GM12865 (cell line): ENCODE measurements at places on chromosomes 11 and 22.
A peak's percentile ranks its signal among the peaks of the same experiment; 100 is the strongest.

GRCh38 chr11:107329164-107329563 lies 128.5 kb downstream of the CWF19L2 start:
- DNase-seq: no peak

- peak; percentile 81 for DNase-seq
These were observed 9.7 kb upstream of the SAAL1 start for GRCh38 chr11:18115360-18116127.

GRCh38 chr11:84681456-84681855 lies 945.7 kb downstream of the DLG2 start:
- no peak for DNase-seq

- DNase-seq: no peak
These were observed 5.2 kb downstream of the KCNJ4 start for GRCh38 chr22:38449776-38450175.

- no peak for DNase-seq
These were observed 893.3 kb downstream of the FAM181B start for GRCh38 chr11:81840380-81840779.

- no peak for DNase-seq
These were observed 27.2 kb downstream of the CNTF start for GRCh38 chr11:58649623-58650022.

DNA sequence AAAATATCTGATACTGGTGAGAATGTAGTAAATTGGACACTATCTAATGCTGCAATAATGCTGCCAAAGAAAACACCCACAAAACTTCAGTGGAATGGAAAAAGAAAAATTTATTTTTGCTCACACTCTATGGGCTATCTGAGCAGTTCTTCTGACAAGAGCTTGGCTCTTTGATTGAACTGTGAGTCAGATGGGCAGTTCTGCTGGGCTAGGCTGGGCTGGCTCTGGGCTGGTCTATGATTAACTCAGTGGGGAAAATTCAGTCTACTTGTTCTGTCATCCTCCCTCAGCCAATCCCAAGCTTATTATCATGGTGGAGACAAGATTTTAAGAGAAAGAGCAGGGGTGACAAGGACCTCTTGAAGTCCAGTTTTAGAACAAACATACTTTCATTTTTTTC lies 1404.8 kb downstream of the LRRC4C start:
- DNase-seq: no peak

- DNase-seq: no peak
These were observed 24.5 kb upstream of the RNASEH2C start for GRCh38 chr11:65745049-65745448.

- no peak for DNase-seq
These were observed 103.0 kb upstream of the OPCML start for GRCh38 chr11:133635244-133635739.

GRCh38 chr11:63839508-63840355 lies 822 bp downstream of the MARK2 start:
- DNase-seq: peak; percentile 55

DNA sequence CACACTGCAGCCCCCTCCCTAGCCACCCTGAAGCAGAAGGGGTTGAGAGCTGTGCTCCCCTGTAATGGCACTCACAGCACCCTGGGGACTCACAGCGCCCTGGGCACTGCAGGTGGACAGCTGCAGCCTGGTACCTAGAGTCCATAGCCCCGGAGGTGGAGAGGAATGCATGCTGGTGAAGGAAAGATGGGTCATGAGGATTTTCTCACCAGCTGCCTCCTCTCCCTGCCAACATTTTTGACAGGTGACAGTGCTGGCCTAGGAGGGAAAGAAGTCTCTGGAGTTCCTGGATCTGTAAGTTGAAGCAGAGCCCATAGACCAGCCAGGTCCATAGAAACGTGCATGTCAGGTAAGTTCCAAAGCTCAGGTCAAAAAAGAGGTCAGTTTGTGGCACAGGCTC lies 330.5 kb downstream of the TENM4 start:
- DNase-seq: no peak

DNA sequence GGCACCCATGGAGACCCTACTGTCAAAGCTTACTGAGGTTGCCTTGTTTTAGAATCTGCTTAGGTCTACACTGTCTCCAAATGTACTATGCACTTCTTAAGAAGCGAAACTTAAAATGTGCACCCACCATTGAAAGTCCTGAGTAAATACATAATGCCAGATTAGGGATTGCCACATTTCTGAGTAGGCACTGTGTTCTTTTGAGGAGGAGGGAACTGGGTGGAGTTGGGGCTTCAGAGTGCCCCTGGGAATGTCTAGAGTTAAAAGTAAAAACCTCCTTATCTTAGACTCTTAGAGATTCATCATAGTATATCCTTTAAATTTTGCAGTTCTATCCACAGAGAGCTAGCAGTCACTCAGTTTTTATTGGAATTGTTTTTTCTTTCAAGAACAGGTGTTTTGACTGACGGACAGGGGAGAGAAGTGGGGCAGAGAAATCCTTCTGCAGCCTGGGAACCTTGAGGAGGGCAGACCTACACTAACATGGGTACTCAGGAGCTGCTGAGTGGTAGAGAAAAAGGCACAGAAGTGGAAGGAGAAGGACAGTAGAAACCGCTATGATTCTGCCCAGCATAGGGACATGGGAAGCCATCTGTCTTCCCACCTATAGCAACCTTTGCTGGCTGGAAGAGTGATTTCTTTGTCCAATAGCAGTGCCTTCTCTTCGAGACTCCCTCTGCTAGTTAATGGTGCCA lies 33.4 kb upstream of the MICAL2 start:
- DNase-seq: no peak

DNA sequence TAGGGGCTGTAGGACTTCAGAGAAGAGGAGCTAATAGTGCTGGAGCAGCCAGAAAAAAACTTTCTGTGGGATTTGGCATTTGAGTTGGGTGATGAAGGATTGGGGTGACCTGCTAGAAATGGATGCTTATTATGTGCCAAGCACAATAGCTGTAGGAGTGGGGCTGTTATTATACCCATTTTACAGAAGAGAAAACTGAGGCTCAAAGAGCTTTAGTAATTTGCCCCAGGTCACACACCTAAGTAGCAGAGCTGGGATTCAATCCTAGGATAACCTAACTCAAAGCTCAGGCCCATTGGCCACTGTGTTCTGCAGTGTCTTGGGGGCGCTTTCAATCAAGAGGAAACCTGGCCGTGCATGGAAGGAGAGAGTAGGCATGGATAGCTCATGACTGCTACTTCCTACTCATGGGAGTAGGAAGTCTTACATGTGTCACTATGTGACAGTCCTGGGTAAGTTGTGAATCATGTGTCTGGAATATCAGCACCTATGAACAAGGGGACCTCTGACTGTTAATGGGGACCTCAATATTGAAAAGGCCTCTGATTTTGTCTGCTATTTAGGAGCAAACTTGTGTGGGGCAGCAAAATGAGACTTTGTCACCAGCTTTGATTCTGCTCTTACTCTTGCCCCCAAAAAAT lies 6.1 kb upstream of the ELF5 start:
- DNase-seq: no peak

- DNase-seq: no peak
These were observed 13.3 kb downstream of the SMCO4 start for GRCh38 chr11:93529707-93530467.

- DNase-seq: peak; percentile 68
These were observed 35.0 kb downstream of the TPBGL start for GRCh38 chr11:75275581-75275980.

- no peak for DNase-seq
These were observed 50.2 kb downstream of the RPL27A start for GRCh38 chr11:8732748-8733241.

GRCh38 chr11:12971955-12972354 lies 37.2 kb upstream of the RASSF10 start:
- DNase-seq: no peak
